ENCODE measurements at places on chromosomes 6 and 20.

DNA sequence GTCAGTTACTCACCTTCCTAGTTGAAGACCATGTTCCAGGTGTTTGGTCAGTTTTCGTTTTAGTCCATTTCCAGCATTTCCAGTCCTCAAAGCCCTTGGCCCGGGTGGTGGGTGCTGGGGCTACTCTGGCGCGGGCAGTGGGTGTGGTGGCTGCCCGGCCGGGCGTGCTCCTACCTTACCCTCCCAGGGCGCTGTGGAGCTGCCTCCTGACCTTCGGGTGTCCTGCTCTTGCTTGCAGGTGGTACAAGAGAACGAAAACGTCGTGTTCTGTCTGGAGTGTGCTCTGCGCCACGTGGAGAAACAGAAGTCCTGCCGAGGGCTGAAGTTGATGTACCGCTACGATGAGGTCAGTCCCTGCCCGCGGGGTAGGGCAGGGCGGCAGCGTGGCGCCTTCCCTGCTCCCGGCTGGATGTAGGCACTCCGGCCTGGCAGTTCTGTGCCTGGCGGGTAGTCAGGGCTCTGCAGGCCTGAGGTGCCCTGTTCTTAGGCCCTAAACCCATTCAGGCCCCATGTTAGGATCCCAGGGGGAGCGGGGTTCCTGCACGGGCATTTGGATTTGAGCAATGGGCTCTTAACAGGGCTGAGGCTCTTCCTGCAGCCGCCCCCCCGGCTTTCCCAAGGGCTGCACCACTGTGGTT, 145.8 kb downstream of the DTNBP1 start:
- DNase-seq, result no peak

- no peak for DNase-seq
These were observed 100.7 kb downstream of the CDH26 start for GRCh38 chr20:60058879-60059278.

DNA sequence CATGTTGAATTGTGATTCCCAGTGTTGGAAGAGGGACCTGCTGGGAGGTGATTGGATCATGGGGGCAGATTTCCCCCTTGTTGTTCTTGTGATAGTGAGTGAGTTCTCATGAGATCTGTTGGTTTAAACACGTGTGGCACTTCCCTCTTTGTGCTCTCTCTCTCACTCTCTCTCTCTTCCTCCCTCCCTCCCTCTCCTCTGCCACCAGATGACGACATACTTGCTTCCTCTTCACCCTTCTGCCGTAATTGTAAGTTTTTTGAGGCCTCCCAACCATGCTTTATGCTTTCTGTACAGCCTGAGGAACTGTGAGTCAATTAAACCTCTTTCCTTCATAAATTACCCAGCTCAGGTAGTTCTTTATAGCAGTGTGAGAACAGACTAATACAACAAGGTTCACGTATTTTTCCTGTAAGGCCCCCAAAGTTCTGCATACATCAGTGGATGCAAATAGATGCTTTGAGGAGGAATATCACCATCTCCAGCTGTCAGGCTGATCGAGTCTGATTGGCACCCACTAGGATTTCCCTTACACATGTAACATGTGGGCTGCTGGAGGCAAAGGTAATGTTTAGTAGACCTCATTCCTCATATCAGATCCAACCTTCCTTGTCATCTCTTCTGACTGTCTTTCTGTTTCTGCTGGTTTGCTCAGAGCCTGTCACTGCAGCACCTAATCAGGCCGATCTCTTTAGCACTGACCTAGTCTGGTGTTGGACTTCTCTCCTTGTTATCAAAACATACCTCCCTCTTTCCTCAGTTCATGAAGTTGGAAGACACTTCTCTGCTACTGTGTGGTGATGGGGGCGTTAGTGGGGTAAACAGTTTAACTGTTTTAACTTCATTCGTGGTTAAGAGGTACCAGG, 54.3 kb upstream of the BACH2 start:
- no peak for DNase-seq

DNA sequence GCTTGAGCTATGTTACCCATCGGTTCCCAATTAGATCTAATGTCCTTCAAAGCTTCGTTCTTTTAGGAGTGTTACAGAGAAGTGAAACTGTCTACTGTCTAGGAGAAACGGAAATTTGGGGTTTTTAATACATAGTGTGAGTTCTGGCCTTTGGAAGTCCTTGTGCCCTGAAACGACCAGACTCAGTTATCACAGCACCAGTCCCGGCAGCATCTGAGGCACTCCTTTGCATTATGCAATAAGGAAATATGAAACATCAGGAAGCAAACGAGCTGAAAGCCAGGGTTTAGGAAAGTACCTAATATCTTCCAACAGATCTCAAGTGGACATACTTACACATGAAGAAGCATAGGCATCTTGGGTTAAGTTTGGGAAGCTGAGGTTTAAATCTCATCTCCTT, 61.8 kb upstream of the ADGRF1 start:
- DNase-seq, result peak; percentile 31

DNA sequence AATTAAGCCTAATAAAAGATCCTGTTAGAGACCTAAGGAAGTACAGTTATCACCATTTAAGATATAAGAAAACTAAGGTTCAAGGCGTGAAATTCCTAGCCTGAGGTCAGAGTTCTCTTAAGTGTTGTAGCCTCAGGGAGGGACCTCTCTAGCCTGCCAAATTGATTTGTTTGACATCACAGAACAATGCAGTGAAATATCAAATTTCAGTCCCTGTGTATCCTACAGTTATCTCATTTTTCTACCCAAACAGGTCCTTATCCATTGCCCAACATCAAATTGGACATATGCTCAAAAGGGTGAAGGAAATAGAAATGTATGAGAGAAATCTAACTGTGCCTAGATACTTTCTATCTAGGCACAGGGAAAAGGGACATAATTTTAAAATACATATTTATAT, 63.0 kb downstream of the NCOA7 start:
- DNase-seq, result no peak

- DNase-seq, result peak; percentile 38
These were observed 12.0 kb downstream of the STMN3 start for GRCh38 chr20:63641146-63641791.

DNA sequence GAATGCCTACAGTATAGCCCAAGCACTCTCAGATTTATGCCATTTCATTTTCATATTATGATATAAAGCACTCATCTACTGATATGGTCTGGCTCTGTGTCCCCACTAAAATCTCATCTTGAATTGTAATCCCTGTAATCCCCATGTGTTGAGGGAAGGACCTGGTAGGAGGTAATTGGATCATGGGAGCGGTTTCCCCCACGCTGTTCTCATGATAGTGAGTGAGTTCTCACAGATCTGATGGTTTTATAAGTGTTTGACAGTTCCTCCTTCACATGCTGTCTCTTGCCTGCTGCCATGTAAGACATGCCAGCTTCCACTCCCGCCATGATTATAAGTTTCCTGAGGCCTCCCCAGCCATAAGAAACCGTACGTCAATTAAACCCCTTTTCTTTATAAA, 171.7 kb downstream of the OTOR start:
- DNase-seq, result no peak

- no peak for DNase-seq
These were observed 12.8 kb downstream of the GSTA1 start for GRCh38 chr6:52790861-52791260.

DNA sequence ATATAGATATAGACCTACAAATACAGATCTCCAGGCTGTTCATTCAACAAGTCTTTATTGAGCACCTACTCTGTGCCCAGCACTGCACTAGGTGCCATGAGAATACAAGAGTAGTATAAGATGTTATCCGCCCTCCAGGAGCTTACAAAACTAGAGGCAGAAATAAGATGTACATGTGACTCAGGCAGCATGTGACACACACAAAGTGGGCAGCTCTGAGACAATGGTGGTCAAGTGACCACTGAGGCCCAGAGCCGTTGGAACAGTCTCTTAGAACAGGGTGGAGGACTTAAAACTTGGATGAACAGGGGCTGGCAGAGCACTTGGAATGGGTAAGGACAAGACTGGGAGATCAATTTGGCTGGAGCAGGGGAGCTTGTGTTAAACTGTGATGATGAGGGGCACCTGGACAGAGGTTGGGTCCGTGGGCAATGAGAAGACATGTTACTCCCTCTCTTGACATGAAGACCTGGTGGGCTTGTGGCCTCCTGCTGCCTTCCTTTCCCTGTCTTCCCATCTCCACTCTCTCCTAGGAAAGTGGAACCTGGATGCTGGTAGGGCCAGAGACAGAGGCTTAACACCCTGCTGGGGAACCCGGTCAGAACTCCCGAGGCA, 21.2 kb downstream of the TRIM15 start:
- DNase-seq, result peak; percentile 9
